ENCODE measurements at places on chromosomes 3 and 15.
A peak's percentile ranks its signal among the peaks of the same experiment; 100 is the strongest.

DNA sequence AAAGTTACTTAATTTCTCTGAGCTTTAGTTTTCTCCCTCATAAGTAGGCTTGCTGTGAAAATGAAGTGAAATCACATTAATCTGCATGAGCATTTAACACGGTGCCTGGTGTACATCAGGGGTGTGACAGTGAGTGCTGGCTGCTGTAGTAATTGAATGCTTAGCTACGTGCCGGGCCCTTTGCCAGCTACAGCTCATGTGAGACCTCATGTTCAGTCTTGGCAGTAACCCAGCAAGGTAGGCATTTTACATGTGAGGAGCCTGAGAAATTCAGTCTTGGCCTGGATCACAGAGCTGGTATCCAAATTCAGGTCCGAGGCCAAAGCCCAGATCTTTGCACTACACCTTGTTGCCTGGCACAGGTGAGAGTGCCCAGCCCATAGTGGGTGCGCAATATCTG is 9.1 kb downstream of the GHRL start:
- DNase-seq = no peak

- DNase-seq = no peak
Observed at GRCh38 chr3:32347343-32348125, 44.1 kb upstream of the CMTM7 start.

GRCh38 chr3:167467848-167468611 is 5.8 kb downstream of the SERPINI2 start:
- no peak for DNase-seq

DNA sequence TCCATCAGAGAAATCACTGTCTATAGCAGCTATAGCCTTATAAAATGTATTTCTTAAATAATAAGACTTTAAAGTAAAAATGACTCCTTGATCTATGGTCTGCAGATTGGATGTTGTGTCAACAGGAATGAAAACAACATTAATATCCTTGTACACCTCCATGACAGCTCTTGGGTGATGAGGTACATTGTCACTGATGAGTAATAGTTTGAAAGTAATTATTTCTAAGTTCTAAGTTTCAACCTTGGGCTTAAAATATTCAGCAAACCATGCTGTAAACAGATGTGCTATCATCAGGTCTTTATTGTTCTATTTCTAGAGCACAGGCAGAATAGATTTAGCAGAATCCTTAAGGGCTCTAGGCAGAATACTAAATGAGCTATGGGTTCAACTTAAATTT is 568.2 kb upstream of the BCHE start:
- no peak for DNase-seq

DNA sequence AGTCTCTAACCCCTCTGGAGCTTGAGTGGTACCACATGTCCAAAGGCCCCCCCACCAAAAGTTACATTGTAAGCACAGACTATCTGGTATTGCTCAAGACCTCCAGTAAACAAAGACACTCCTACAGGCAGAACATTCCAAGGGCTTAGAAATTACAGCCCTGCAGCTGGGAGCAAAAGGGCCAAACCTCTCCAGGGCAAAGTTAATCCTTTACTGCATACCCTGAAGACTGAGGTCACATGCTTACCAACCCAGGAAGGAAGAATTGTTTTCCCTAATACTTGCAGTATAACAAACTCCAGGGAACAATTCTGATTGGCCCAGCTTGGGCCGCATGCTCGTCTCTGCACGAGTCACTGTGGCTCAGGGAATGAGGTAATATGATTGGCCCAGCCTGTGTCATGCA is 266.1 kb upstream of the NR2F2 start:
- no peak for DNase-seq

- DNase-seq = no peak
Observed at GRCh38 chr3:53763353-53763752, 82.9 kb downstream of the CHDH start.

GRCh38 chr3:160097478-160097877 is 108.8 kb downstream of the IL12A start:
- DNase-seq = no peak

DNA sequence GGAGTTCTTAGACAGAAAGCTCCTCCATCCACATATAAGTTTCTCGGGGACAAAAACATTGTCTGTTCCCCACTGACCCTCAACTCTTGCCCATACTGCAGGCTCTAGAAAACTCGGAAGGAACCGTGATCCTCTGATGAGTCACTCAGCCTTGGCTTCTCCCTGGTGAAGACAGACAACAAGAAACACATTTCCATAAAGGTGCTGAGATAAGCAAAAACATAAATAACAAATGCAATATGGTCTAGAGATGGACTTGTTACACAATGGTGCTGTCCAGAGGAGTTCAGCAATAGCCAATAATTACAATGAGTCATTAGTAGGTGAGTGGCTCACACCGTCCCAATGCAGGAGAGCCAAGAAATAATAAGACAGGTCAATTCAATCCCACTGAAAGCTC is 43.7 kb downstream of the MAGI1 start:
- no peak for DNase-seq

DNA sequence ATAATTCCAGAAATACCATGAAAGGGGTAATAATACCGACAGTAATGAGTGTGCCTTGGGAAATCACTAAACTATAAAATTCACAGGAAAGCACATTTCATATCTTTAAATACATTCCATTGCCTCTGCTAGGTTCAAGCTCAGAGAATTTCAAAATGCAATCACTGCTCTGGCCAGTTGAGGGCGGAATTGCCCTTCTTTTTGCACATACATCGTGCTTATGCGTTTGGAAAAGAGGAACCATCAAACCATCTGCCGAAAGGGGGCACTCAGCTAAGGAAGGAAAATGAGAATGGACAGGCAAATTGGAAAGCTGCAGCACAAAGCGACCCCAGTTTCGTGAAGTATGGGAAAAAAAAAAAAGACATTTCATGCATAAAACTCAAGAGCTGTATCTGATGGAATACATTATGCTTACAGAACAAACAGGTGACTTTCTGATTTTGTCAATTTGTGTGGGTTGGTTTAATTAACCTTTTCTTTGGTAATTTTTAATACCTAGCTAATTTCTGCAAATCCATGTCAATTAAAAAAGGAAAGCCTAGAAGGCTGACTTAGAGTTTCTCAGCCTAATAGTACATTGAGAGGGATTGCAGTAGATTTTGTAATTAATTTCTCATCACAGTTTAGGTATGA is 61.4 kb downstream of the TUSC7 start:
- DNase-seq = no peak

DNA sequence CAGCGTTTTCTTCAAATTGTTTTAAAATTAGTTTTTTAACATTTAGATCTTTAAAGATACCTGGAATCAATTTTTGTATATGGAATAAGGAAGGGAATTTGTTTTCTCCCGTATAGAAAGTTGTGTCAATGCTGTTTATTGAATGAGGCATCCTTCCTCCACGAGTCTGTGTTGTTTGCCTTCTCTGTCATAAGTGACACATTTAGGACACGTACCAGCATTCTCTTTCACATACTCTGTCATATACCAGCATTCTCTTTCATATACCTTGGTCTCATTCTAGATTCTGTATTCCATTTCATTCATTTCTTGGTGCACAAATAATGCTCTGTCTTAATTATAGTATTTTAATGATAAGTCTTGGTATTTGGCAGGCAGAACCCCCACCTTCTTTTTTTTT is 10.3 kb downstream of the ATP11B start:
- DNase-seq = no peak

DNA sequence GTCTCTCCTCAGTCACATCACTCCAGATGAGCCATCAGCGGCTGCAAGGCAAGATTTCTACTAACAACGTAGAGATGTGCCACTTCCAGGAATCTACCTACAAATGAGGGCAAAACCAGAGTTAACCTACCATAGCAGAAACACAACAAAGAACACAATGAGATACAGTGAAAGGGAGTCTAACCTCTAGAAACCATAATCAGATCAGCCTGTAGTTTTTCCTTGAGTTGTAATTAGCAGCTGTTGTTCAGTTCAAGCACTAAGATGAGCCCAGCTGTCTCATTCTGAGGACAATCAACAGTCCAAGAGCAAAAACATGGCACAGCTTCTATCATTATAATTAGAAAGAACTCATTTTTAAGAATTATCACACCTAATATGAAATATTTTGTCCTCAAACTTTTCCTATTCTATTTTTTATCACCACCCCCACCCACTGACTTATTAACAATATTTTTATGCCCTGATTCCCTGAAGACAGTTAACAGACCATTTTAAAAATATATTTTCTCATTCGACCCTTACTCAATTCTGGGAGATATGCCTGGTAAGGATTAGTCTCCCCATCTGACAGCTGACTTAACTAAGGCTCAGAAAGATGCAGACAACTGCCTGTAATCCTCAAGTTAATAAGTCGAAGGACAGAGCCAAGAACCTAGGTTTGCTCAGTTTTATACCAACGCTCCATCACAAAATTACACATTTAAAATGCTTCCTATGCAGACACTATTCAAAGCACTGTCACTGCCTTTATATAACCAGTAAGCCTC is 50.1 kb downstream of the MAGI1 start:
- DNase-seq = no peak

DNA sequence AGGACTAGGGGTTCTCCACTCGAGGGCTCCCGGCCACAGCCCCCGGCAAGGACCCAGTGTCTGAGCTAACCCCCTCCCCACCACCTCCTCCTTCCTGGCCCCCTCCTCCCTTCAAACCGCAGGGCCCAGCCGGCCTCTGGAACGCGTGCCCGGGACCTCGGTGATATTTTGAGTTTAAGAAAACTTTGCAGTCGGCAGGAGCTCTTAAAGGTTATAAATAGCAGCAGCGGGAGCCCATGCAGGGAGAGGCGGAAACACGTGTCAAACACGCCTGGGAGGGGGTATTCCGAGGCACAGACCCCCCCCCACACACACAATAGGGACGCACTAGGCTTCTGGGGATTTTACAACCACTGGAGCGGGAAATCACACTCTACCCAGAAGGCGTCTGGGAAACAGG is 3.1 kb upstream of the PTH1R start:
- no peak for DNase-seq

DNA sequence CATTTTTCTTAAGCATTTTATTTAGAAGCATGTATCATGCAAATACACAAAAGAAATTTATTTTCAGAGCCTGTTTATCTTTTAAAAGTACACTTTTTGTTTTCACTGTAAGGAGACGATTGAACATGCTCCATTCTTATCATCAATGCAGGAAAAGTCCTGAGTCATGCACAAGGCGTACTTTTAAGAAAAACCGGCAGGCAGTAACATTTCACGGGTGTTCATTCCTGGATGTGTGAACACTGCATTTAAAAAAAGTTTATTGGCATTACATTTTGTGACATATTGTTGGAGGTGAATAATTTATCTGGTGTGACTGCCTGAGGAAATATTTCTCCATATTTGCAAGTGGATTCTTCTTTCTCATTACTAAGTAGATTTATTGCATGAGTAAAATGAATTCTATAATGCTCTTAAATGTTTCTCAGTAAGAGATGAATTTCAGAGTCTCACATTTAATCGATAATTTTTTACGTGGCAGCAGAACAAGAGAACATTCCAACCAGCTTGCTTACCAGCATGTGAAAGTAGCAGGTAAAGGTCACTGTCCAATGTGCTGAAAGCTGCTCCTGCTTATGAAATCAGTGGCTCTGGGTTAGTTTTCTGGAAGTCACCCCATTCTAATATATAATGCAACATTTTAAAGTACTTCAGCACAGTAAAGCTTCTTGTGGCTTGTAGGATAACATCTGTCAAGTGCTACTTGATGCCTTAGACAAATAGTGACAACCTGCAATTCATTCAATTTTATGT is 87.0 kb downstream of the SV2B start:
- no peak for DNase-seq

DNA sequence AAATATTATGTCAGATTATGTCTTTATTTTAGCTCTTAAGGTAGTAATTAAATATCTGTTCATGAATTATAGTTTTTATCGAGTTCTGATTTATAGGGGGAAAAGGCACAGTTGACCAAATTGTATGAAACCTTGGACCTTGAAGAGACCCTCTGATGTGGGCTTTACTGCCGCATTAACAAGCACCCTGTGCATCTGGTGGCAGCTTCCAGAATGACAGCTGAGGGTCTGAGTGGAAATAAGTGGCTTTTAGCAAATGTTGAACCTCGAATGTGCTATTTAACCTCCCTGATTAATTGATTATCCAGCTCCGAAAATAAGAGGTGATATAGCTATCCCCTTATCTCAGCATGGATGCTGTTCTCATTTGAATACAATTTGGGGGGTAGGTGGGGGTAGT is 87.0 kb downstream of the TMEM108 start:
- DNase-seq = no peak

GRCh38 chr3:72696815-72697214 is 151.4 kb downstream of the SHQ1 start:
- no peak for DNase-seq

DNA sequence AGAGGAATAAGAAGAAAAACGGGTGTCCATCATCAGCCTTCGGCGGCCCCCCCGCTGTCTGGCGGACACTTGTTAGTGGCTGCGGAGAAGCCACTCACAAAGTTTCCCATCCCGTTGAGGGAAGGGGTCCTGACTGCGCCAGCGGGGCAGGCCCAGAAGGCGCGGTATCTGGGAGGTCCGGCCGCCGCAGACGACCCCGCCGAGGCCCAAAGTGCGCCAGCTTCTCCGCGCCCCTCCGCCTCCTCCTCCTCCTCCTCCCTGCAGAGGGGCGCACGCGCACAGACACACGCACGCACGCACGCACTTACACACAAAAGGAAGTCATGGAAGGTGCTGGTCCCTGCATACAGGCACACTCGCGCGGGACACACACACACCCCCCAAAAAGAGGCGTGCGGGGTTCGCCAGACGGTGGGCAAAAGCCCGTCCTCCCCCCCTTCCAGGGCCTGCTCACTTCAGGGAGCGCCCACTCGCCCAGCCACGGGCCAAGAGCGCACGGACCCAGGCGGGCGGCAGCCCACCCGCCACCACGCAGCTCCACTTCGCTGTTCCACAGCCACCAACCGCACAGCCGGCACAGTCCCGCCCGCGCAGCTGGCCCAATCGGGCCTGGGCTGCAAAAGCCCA is 18.0 kb downstream of the ZNF148 start:
- DNase-seq = peak; percentile 19

GRCh38 chr3:45135959-45136358 is 10.2 kb downstream of the CDCP1 start:
- DNase-seq = no peak

DNA sequence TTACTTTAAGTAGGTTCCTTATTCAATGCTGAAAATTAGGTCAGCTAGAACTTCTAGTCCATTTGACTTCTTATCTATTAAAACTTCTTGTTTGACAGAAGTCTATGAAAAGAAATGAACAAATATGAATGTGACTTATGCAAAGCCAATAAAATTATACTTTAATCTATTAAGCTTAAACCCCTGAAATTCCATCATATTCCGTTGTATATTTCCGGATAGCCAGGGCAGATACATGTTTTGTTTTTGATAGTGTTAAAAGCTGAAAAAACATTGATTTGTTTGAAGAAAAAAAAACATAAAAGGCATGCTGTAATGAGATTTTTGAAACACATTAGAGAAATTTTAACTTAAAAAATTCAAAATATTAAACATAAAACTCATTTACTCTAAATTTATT is 667.2 kb upstream of the NAALADL2 start:
- DNase-seq = no peak

- DNase-seq = no peak
Observed at GRCh38 chr3:152123457-152123856, 145.3 kb upstream of the MBNL1 start.

Data from stimulated activated CD8-positive, alpha-beta memory T cell treated with anti-CD3 and anti-CD28 coated beads, Interleukin-15, amount 100 ng/mL, for 24 hours (primary cell).